Neuronal stem cell (in vitro differentiated cells): ENCODE measurements at places on chromosomes 13 and 19.

- no peaks in the 10 kb centered on the region for H3K27me3 ChIP-seq
- peak; percentile 88 for DNase-seq
- H3K4me1 ChIP-seq = no peaks in the 10 kb centered on the region
- no peak overlapping the region for H3K4me3 ChIP-seq
These were observed 31.2 kb downstream of the NLRP12 start for GRCh38 chr19:53792721-53793433.

- no peaks in the 10 kb centered on the region for H3K27me3 ChIP-seq
- no peaks in the 10 kb centered on the region for H3K4me1 ChIP-seq
- no peak overlapping the region for H3K27ac ChIP-seq
- H3K4me3 ChIP-seq = no peak overlapping the region
- DNase-seq = no peak
These were observed 7.5 kb downstream of the COG3 start for GRCh38 chr13:45472171-45472705.

DNA sequence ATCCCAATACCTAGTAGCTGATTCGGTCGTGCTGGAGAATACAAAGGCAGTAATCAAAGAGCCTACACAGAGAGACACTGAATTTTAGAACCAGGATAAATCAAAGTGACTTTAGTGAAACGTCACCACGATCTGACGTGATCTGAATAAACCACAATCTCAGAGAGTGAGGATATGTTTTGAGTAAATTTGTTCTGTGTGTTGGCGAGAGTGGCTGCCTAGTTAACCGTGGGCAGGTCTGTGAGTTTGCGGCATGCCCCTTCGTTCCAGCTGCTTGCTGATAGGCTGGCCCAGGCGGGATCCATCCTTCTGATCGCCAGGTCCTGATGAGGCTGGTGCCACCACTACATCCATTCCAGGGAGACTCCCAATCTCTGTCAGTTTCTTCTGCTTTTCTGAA, 40.4 kb downstream of the LRCH1 start:
- no peaks in the 10 kb centered on the region for H3K27me3 ChIP-seq
- H3K4me1 ChIP-seq = no peaks in the 10 kb centered on the region
- H3K36me3 ChIP-seq = no peaks in the 10 kb centered on the region

GRCh38 chr19:6470173-6470572, 6.1 kb downstream of the CRB3 start:
- no peaks in the 10 kb centered on the region for H3K36me3 ChIP-seq
- H3K27me3 ChIP-seq = peaks cover 2% of the 10 kb centered on the region
- H3K4me1 ChIP-seq = peaks cover under 1% of the 10 kb centered on the region
- H3K27ac ChIP-seq = no peak overlapping the region
- no peak for DNase-seq

DNA sequence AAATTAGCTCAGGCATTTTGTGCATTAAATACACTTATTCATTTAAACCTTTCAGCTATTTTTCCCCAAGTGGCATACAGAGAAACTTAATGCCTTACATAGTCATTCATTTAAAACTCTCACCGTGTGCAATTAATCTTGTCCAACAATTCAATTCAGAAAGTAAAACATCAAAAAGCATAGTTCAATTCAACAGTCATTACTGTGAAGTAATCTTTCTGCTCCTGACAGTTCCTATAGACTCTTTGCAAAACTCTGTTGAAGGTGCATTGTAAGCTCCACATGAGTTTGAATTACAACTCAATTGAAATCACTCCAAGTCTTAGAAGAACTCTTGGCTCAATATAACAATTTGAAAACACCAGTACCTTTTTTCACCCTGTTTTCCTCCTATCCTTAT, 228.3 kb downstream of the DACH1 start:
- no peaks in the 10 kb centered on the region for H3K4me1 ChIP-seq
- DNase-seq = no peak
- no peaks in the 10 kb centered on the region for H3K36me3 ChIP-seq
- no peak overlapping the region for H3K4me3 ChIP-seq

- H3K27ac ChIP-seq = no peak overlapping the region
- no peak for DNase-seq
- peaks cover 2% of the 10 kb centered on the region for H3K4me1 ChIP-seq
- no peaks in the 10 kb centered on the region for H3K27me3 ChIP-seq
- H3K4me3 ChIP-seq = no peak overlapping the region
These were observed 163.6 kb downstream of the FGF9 start for GRCh38 chr13:21834521-21834920.

DNA sequence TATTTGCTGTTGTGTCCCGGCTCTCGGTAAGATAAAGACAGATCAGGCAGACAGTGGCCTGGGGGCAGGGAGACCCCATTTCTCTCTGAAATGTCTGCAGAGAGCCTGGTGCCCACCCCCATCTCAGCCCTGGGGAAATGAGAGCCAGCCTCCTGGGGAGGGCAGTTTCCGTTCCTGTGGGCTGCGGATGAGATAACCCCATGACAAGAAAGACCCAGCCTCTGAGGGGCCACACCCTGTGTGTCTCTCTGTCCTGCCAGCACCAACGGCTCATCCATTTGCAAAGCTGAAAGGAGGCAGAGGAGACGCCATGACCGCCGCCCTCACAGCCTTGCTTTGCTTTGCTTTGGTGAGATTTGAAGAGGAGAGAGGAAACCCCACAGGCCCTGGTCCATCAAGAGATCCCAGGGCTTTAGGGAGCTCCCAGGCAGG, 28.1 kb upstream of the KIR3DL3 start:
- H3K4me3 ChIP-seq = no peak overlapping the region
- no peak for DNase-seq
- no peak overlapping the region for H3K27ac ChIP-seq
- H3K36me3 ChIP-seq = no peaks in the 10 kb centered on the region
- no peaks in the 10 kb centered on the region for H3K4me1 ChIP-seq
- H3K27me3 ChIP-seq = no peaks in the 10 kb centered on the region
